ENCODE measurements at places on chromosomes 11 and 22.

DNA sequence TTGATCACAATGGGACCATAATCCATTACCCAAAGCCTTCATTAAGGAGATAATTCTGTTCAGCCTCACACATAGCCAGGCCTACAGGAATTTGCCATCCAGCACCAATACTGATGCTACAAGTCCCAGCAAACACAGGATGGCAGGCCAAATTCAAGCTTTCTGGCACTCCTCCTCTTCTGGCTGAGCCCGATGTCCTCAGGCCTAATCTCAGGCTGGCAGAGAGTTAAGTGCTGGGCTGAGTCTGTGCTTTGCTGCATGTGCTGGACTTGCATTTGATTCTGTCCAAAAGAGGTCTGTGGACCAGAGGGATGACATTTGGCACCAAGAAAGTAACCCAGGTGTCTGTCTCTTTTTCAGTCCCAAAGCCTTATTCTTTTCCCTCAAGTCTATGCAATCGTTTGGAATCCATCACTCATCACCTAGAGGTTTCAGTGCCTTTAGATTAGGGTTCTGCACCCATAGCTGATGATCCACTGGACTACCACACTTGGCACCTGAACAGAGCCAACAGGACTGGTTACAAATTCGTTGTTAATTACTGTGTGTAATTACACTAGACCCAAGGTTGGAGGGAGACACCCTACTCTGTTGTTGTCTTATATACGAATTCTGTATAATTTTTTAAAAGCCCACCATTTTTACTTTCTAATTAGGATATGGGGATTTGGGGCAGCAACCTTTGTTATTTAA lies 19.4 kb upstream of the LIN7C start:
- DNase-seq, result no peak

DNA sequence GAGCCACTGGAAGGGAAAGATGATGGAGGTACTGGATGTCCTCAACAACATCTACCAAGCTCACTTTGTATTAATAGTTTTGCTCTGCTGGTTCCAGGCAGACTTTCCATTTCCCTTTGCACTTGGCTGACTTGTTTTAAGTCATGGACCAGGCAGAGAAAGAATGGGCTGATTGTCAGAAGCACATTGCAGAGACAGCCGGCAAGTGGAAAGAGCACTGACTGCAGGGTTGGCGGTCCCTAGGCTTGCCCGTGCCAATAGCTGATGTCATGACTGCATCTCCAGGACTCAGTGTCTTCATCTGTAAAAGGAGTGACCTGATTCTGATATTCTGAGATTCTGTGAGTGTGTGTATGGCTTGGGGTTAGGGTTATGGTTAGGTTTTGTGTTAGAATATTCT lies 20.9 kb upstream of the NNMT start:
- DNase-seq, result no peak

- no peak for DNase-seq
These were observed 2.5 kb downstream of the CD81 start for GRCh38 chr11:2379466-2380174.

GRCh38 chr11:79049741-79050179 lies 391.1 kb downstream of the TENM4 start:
- no peak for DNase-seq

DNA sequence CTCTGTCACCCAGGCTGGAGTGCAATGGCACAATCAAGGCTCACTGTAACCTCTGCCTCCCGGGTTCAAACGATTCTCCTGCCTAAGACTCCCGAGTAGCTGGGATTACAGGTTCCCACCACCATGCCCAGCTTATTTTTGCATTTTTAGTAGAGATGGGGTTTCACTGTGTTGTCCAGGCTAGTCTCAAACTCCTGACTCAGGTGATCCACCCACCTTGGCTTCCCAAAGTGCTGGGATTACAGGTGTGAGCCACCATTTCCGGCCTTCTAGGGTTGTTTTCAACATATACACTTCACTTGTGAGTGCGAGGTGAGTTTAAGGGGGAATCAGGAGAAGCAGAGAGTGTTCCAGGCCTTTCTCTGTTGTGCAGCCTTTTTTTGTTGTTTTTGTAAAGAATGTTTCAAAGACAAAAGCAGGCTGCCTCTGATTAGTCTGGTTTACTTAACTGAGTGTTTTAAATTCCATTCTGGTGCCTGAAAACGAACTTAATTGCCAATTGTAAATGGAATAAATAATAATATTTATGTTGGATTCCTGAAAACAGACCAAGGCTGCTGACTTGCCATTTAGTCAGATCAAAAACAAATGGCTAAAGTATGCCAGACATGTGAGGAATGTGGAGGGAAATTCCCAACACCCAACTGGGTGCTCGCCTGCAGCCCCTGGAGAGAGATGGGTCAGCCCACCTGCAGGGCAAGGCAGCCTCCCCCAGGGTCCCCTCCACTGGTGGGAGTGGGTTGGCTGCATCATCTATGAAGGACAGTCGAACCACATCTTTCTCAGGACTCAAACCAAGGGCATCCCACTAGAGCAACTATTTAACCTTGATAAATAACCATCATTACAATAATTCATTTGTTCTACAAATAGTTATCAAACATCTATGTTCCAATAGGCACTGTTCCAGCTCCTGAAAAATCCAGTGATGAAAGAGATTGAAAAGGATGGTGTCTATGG lies 4.6 kb upstream of the RANGAP1 start:
- no peak for DNase-seq

- DNase-seq, result no peak
These were observed 25.0 kb downstream of the SWAP70 start for GRCh38 chr11:9688716-9689511.

- peak; percentile 6 for DNase-seq
These were observed 2.3 kb downstream of the SHANK3 start for GRCh38 chr22:50674606-50675552.

GRCh38 chr22:27100789-27101188 lies 443.4 kb downstream of the MIAT start:
- DNase-seq, result no peak

DNA sequence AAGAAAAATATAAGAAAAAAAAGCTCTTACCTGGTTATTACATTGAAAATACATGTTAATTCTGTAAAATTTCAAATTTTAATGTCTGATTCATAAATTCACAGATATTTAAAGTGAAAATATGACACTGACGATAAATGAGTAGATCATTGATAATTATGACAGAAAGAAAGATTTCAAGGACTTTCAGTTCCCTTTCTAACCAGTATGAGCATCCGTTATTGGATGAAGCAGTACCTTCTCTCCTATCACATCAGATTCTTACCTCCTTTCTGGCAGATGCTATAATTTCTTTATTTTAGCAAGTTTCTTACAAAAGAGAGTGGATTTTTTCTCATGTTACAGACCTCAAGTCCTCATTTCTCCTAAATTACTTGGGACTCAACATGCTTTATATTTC lies 847.3 kb downstream of the JRKL start:
- no peak for DNase-seq

DNA sequence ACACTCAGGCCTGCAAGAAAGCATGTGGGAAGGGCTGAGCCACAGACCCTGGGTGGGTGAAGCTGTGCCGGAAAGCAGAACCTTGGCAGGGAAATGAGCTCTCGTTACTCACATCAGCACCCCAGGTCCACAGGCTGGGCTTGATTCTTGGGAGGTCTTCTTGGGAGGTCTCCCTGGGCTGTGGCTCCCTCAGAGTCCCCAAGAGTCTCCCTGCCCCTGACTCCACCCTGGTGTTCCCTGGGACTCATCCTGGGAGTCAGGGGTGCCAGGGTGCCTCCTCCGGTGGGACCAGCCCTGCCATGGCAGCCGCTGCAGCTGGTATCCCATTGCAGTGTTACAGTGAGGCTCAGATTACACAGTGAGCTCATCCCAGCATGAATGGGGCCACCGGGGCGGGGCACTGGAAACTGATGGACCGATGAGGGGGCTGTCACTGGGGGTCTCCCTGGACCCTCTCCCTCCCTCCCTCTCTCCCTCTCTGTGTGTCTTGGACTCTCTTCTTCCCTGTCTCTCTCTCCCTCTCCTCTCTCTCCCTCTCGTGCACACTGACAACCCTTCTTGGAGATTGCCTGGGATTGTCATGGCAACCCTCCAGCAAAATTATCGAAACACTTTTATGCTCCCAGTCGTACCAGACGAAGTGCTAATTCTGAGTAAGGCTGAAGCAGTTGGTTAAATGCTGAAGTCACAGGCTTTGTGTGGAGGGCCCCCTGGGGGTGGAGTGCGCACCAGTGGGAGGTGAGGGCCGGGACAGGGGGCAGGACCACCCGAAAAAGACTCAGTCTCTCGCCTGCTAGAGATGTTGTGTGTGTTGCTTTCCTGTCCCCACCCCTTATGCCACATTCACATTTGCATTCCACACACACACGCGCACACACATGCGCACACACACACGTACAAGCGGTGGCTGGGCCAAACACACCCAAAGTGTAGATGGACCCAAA lies 8.6 kb upstream of the C11orf96 start:
- no peak for DNase-seq

DNA sequence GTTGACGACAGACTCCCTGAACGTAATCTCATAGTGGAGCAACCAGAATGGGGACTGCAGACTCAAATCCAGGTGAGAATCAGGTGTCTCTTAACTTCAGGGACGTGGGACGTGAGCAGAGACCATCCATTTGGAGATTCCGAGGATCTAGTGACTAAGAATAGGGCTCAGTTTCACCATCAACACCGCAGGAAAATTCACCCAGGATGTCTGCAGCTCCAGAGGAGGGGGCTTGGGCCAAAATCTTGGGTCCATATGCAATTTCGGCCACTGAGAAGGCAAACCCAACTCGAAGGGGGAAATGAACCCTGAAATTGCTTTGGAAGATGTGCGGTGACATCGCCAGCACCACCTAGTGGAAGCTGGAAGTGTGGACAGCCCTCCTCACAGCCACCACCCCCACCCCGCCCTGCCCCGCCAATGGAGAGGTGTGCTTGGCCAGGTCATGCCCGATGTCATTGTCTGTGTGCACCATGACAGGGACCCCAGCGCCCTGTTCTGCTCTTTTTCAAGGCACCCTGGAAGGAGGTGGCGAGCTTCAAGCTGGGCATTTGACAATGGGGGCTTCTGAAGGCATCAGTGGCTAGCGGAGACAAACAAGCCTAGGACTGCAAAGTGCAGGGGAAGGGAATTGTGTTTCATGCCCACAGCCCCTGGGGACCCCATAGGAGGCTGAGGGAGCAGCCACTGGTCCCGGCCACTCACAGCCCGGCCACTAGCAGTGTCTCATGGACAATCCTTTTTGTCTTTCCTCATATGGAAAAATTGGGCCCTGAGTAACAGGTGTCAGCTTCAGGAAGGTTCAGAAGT lies 24.8 kb downstream of the APOL1 start:
- no peak for DNase-seq

DNA sequence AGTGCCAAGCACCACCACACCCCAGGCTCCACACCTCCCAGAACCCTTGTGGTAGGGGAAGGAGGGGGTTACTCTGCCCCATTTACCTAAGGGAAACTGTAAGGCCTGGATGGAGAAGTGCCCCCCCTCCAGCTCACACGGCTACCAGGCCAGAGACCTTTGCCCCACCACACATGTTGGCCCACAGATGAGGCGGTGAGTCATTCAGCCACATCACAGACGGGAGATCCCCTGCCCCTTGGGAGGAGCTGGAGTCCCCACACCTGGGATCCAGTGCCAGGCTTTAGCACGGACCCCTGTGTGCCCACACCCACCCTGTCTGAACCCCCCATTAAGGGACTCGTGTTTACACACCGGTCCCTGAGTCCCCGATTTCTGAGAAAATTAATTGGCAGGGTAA lies 24.9 kb downstream of the CDKN1C start:
- no peak for DNase-seq

GRCh38 chr22:35467681-35468434 lies 67.9 kb downstream of the MCM5 start:
- DNase-seq, result no peak

- no peak for DNase-seq
These were observed 63.6 kb downstream of the DENND5A start for GRCh38 chr11:9201372-9202162.

DNA sequence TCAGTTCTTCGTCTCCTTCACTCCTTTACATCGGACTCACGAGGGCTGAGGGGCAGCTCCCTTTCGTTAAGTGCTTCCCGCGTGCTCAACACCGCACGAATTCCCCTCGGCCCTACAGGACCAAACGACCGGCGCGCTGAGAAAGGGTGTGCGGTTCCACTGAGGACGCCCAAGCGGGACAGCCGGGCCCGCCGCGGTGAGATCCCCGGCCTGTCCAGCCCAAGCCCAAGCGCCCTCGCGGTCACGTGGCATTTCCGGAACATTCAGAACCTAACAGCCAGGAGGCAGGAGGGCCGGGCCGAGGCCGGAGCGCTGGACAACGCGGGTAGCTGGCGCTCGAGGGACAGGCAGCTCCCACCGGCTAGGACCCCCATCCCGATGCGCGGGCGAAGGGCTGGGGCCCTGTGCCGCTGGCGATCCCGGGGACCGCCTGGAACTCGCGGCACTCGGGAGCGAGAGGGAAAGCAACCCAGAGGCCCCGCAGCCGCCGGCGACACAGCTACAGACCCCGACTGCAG lies 737 bp upstream of the STIP1 start:
- peak; percentile 61 for DNase-seq

GRCh38 chr11:16311831-16312230 lies 44.5 kb downstream of the SOX6 start:
- no peak for DNase-seq

DNA sequence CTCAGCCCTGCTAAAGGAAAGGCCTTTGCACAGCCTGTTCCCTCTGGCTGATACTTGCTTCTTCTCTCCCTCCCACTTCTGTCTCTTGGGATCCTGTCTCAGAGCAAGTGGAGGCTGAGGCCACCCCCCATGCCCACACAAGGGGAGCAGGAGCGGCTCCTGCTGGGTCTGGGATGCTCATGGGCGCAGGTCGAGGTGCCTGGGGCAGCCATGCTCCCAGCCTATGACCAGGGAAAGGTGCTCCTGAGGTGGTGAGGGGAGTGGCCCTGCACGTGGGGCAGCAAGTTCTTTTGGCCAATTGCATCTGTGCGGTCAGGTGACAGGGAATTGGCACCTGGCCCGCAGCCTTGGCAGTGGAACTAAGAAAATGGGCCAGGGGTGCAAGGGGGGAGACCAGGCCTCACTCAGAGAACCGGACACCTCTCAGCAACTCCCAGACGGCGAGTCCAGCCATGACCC lies 1.5 kb downstream of the MAPK11 start:
- DNase-seq, result no peak

- DNase-seq, result no peak
These were observed 61.6 kb downstream of the LRP5 start for GRCh38 chr11:68373815-68374501.

DNA sequence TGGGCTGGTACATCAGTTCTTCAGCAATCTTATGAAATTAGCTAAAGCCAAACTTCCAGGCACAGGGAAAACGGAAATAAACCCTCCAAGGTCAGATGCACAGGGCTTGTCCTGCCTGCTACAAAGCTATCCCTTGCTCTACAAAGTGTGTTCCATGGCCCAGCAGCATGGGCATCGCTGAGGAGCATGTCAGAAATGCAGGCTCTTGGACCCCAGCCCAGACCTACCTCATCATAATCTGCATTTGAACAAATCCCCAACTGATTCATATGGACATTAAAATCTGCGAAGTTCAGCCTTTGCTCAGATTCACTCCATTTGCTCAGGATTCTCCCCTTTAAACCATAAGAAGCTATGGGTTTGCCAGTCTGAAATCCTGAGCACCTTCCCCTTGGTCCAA lies 129.7 kb upstream of the CSNK2A3 start:
- DNase-seq, result no peak

Measured in NCI-H187 (cell line).